ENCODE measurements at places on chromosomes 2 and 18.

DNA sequence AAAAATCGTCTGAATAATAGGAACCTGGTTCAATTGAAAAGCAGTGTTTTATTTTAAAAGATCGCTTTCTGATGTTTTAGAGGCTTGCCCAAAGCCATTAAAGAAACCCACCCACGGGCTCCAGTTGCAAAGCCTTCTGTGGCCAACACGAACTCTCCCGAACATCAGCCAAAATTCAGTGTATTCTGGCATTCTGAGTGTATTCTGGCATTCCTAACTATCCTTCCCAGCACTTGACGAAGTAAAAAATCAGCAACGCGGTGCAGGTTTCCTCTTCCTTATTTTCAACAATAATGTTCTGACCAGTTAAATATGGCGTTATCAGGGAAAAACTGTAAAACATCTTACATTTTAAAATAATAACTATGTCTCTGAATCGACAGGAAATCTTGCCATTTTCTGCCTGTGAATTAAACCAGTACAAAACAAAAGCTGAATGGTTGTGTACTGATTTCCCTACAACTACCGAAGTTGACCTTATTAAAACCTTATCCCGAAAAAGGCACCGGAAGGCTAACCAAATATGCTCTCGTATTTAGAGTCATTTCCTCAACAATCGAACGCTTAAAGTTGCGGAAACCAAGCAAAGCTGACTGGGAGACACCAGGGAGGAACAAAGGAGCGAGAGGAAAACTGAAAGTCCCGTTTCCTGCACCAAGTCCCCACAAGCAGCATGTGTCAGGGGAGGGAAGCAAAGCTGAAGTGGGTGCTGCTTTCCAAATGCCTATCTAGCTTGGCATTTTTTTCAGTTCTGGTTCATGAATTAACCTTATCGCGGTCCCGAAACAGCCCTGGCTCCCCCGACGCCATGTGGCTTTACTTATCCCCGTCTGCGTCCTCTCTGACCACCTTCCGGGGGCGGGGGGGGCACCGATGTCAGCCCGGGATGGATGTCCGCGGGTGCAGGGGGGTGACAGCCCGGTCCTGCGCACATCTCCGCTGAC is 44.3 kb downstream of the ZNF516 start:
- DNase-seq, result no peak

- no peak for DNase-seq
Measured at GRCh38 chr2:8394569-8395359, 287.1 kb upstream of the ID2 start.

DNA sequence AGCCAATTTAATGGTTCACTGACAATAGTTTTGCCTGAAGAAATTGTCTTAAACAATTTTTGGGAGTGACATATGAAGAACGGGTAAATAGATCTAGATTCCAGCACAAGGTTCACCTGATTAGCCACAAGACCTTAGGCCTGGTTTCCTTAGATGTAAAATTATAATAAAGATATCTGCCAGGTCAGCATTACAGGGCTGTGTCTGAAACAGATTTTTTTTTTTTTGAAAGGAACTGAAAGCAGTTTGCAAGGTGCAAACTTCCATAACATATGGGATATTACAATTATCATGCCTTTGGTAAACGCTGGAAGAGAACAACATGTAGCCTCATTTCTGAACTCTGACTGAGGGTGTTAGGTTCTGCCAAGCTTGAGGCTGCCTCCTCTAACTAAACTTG is 599.4 kb downstream of the ERBB4 start:
- DNase-seq, result no peak

GRCh38 chr2:9697909-9698308 is 67.1 kb upstream of the YWHAQ start:
- DNase-seq, result no peak

DNA sequence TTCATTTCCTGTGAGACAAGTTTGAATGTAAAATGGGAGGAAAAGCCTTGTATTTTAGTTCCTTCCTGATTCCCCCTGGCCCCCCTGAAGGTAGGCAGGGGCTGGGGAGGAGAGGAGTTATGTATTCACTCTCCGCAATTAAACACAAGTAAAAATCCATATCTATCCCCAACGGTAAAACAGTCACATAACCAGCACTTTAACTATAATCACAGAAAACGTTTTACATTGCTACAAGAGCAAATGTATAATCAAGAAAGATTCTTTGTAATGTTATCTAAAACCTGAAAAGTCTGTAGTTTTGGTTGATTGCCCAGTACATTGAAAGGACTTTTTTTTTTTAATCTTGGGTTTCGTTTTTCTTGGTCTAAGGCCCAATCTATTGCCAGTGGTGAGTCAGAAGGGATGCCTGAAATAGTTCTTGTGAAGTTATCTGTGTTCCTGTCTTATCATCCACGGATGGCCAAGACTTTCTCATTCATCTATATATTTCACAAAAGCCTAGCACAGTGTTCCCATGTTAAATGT is 34.5 kb upstream of the CCNYL1 start:
- DNase-seq, result no peak

- peak; percentile 44 for DNase-seq
Measured at GRCh38 chr2:222982010-222982908, 69.7 kb upstream of the KCNE4 start.

- DNase-seq, result no peak
Measured at GRCh38 chr2:2886922-2887321, 490.7 kb downstream of the EIPR1 start.

- no peak for DNase-seq
Measured at GRCh38 chr2:73839653-73840411, 11.1 kb downstream of the STAMBP start.

GRCh38 chr18:5709476-5710095 is 165.8 kb upstream of the EPB41L3 start:
- DNase-seq, result no peak

DNA sequence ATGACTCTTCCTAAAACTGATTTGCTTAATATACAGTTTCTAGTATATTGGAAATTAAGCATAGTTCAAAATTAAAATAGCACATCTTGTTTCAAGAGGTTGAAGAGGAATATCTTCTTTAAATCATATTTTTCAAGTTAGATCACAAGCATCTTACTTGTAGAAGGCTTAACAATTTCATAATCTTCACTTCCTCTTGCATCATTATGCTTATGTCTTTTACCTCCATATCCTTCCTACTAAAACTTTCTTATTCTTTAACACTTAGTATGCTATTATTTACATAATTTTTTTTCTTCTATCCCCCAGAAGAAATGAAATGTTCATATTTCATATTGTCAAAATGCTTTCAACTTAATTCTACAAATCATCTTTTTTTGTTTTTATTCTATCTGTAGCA is 1354.9 kb upstream of the TMEFF2 start:
- DNase-seq, result no peak

- no peak for DNase-seq
Measured at GRCh38 chr2:241777686-241778627, 1.3 kb downstream of the GAL3ST2 start.

- DNase-seq, result no peak
Measured at GRCh38 chr2:85584857-85585780, 888 bp downstream of the VAMP5 start.

GRCh38 chr2:27966466-27966865 is 75.9 kb downstream of the BABAM2 start:
- DNase-seq, result no peak

DNA sequence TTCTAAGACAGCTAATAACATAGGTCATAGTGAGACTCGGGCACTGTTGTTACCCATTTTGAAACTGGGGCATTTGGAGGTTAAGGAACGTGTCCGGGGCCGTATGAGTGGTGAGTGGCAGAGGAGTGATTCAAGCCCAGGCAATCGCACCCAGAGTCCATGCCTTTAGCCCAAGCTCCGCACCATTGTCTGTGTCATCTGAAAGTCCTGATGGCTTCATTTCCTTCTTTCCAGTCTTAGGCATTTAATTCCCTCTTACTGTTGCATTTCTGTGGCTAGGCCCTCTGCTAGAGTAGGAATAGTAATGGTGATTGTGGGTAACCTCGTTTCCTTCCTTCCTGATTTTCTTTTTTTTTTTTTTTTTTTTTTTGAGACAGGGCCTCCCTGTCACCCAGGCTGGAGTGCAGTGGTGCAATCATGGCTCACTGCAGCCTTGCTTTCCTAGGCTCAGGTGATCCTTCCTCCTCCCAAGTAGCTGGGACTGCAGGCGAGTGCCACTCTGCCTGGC is 49.8 kb upstream of the ASB1 start:
- no peak for DNase-seq

GRCh38 chr2:191846515-191847476 is at the start of gene CAVIN2:
CAVIN2 (minus strand) TSS chr2:191847088; CDS start chr2:191846925, 163 bp downstream.
- DNase-seq, result no peak

DNA sequence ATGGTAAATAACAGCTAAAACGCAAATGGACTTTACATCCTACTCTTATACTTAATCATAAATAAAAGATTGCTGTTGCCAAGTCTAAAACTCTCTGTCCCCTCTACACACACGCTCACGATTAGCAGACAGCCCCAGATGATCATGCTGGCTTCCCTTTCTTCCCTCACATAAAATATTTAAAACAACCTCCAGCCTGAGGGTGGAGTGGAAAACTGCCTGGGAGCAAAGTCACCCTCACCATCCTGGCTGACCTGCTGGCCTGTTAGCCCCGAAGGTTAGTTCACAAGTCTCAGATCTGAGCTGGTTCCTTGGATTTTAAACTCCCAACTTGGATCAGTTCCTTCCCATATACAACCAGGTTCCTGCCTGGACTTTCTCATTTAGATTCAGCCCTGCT is 288.2 kb downstream of the NBAS start:
- DNase-seq, result no peak

DNA sequence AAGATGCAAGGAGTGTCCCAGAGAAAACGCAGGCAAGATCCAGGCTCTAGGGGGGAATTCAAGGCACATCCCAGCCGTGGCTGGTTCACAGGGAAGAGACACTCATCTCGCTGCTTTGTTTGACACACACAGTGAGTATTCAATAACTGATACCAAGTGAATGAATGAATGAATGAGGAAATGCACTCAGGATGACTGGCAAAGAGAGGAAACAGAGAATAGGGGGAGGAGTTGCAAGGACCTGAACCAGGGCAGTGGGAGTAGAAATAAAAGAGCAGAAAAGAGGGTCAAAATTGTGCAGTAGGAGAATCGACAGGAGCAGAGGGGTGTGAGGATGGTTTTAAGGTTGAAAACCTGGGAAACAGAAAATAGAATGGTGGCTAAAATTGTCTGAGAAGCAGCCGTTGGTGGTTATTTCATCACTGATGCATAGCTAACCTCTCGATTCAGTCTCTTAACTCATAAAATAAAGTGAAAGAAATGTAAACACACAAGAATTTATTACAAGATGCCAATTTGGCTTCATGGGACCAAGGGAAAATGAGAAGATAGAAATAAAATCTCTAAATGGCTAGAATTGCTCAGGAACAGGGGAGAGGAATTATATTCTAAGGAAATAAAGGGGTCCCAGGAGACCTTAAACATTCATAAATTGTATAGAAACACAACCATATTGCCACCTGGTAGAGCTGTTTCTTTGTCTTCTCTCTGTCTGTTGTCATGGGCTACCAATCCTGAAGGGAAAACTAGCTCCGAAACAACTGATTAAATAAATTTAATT is 63.9 kb upstream of the PHLPP1 start:
- DNase-seq, result no peak

DNA sequence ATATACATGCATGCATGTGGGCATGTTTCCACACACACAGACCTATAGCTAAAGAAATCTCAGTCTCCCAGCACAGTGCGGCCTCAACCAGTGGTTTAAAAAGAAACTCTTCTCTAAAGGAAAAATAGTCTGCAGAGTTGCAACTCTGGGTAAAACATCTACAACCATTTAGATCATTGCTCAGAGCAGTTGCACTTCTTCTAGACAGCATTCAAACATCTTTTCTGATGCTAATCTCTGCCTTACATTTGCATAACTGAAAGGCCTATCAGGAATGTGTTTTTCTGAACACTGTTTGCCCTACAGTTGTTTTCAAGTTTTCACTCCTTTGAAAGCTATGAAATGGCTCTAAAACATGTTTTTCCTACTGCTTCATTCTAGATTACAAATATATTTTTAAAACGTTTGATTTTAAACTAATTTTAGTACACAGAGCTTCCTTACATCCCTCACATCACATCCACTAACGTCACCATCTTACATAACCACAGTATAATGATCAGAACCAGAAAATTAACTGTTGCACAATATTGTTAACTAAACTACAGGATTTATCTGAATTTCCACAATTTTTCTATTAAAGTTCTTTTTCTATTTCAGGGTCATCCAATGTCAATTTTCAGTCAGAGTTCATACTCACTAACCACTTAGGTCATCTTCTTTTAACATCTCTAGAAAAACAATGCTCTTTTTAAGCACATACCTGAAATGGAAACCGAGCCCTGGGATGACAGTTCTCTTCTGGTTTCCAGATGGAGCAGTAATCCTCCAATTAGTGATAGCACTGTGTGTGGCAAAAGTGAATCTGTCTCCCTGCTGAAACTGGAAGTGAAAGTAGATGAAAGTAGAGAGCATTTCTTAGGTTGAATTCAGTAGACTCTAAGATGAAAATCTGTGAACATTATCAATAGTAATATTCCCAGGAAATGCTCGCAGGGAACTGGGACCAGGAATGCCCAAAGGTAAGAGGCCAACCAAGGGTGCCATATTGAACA is 501.6 kb upstream of the GCFC2 start:
- no peak for DNase-seq

DNA sequence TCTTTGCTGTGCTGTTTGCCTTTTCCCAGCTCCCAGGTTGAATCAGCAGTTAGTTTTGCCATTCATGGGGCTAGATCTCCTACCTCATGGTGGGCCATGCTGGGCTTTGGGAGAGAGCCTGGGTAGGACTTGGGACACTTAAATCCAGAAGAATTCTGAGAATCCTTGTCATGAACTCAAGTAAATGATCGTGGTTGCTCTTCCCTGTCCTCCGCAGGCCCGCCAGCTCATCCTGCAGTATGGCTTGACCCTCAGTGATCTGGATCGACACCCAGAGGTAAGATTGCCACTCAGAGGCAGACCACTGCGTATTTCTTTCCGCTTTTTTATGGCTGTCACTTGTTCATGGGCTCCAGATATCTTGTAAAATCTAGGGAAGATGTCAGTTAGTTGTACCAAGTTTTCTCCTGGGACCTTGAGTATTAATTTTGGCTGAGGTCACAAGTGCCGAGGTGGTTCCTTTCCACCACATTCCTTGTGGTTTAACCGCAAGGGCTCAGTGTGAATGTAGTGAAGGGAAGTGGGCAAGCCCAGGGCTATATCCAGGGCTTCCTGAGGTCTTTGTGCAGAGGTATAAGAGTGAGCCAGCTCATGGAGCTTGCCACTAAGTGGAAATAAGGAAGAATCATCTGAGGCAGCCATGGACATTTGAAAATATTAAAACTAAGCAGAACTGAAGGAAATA is 37.7 kb downstream of the RPIA start:
- DNase-seq, result no peak

GRCh38 chr18:22713511-22713910 is 219.6 kb upstream of the RBBP8 start:
- no peak for DNase-seq

DNA sequence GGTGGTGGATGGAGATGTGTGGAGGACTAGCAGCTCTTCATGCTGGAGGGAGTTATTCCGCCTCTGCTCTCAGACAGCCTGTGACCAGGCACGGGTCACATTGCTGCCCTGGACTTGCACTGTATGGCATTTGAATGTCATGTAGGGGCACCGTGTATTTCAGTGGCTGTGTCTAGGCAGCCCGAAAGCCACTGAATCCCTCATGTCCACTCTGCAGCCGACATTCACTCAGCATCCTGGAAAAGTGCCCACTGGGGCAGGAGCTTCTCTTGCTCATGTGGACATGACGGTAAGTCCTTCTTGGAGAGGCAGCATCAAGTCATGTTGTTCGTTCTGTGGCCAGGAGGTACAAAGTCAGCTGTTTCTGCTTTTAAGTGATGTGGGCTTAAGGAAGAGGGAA is 127.9 kb downstream of the SH3RF3 start:
- no peak for DNase-seq
